CD4-positive, CD25-positive, alpha-beta regulatory T cell (primary cell): ENCODE measurements at places on chromosomes 12 and 14. TPM values are rescaled to one million over a fixed set of nuclear protein-coding genes. Genes with fewer than 3 reads are reported as not detected.

PRIMA1 gene
- not detected for polyA plus RNA-seq

KRT74 gene
- not detected for polyA plus RNA-seq

GUCY2C gene
- not detected for polyA plus RNA-seq

POTEM gene
- not detected for polyA plus RNA-seq

GRCh38 chr14:95699412-95699811 lies 13.2 kb downstream of the TCL1B start:
- no peak for DNase-seq

DNA sequence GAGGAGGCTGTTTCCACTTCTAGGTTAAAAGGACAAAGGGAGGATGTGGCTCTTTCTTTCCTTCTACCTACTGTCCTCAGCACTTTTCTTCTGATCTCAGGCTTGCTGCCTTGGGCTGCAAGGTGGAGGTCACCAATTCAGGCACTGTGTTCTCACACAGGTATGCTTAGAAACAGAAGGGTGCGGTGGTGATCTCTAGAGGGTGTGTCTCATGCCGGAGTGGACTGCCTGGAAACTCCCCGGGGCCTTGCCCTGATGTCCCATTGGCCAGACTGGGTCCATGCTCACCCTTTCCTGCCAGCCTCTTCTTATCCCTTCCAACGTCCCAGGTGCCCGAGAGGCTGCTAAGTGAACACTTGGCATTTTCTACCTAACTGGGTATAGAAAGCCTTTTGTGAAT lies 1197.6 kb downstream of the AACS start:
- no peak for DNase-seq

GRCh38 chr12:553216-554000 lies 93.7 kb downstream of the B4GALNT3 start:
- DNase-seq = peak; percentile 52
